Fibroblast of skin of right quadriceps (primary cell): ENCODE measurements at places on chromosomes 2 and 18.

DNA sequence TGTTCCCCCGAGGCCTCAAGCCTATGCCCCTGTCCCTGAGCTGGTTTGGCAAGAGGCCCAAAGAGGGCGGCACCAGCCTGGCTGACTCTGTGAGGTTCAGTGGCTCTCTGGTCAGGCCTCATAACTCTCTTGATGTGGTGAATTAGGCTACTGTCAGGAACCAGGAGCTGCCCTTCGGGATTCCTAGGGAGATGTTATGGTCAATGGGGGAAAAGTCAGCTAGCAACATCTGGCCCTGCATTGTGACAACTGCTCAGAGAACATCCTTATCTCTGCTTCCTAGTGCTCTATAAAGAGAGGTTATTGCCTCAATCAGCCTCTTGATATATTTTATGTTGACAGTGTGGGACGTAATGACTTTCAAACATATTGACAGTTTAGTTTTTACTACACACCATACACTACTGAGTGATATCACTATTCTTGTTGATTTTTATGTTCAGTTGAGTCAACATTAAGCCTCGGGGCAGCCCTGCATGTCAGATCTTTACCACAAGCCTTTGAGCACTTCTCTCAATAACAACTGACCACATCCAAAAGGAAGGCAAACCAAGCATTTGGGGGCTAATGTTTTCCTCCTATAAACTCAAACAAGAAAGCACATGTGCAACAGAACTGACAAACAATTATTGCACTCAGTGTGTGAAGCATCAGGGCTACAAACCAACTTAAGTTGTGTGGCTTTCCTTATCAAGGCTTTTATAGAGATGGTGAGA, 448.3 kb upstream of the SLC14A2 start:
- peak; percentile 65 for DNase-seq

- peak; percentile 28 for DNase-seq
Measured at GRCh38 chr2:75200140-75201096, 1.1 kb upstream of the TACR1 start.

DNA sequence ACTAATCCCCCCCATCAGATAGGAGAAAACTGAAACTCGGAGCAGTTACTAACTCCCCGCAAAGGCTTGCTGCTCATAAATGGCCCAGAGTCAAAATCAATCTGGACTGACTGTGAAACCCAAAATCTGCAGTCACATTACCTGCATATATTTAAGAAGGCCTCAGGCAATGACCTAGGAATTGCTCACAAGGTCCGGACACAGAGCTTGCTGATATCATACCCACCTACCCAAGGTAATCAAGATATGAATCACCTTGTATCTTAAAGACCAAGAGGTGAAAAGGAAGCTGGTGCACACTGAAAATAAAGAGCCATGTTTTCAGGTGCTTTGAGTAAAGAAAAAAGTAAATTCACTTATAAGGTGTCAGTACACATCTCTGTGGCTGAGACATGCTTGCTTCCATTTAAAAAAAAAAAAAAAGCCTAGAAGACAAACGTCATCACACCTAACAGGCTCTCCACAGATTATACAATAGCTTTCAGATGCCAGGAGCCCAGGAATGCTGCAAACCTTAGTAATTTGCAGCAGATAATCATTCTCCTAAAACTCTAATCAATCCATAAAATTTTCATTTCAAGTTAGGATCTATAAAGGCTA, 195.4 kb downstream of the ZEB2 start:
- DNase-seq = no peak

- DNase-seq = no peak
Measured at GRCh38 chr2:36369716-36370115, 14.1 kb downstream of the CRIM1 start.

DNA sequence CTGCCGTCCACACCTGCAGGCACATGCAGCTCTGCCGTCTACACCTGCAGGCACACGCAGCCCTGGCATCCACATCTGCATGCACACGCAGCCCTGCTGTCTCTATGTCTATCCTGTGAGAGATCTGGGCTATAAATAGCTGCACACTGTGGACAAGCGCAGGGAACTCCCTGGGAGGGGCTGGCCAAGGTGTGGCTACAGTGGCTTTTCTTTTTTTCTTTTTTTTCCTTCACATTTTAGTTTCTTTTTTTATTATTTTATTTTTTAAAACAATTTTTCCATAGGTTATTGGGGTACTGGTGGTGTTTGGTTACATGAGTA, 42.0 kb downstream of the TMEM182 start:
- no peak for DNase-seq

- DNase-seq = peak; percentile 75
Measured at GRCh38 chr2:240981280-240981679, 17.1 kb upstream of the SNED1 start.

DNA sequence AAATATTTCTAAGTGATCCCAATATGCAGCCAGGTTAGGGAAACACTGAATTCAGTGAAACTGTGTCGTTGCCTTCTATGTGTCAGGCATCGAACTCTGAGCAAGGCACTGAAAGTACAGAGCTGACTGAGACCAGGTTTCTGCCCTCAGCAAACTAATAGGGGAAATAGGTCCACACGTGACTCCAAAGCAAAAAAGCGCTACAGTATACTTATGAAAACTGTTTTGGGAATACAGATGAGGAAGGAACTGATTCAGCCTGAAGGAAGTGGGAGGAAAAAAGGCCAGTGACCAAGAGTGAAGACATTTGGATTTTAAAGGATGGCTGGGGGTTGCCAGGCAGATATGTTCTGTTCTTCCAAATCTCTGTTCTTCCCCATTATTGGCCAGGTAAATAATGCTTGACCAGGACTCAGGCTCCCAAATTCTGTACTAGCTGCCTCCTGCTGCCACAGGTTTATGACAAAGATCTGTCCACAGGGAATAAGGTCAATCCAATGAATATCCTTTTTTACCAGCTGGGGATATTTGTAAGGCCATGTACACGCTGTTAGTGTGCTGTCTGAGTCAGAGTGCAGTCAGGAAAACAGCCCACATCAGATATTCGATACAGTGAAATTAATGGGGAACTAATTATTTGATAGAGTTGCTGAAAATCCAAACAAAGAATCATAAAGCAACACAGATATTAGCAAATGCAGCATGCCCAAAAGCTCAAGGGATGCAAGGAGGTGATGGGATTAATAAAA, 24.5 kb upstream of the INPP4A start:
- no peak for DNase-seq

- no peak for DNase-seq
Measured at GRCh38 chr2:3628800-3629199, 29.2 kb upstream of the ALLC start.

DNA sequence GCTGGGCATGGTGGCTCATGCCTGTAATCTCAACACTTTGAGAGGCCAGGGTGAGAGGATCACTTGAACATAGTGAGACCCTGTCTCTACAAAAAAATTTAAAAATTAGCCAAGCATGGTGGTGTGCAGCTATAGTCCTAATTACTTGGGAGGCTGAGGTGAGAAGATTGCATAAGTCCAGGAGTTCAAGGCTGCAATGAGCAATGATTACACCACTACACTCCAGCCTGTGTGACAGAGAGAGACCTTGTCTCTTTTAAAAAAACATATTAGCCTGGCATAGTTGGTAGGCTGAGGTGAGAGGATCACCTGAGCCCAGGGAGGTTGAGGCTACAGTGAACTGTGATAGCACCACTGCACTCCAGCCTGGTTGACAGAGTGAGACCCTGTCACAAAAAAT, 13.7 kb downstream of the TRAPPC8 start:
- DNase-seq = no peak

DNA sequence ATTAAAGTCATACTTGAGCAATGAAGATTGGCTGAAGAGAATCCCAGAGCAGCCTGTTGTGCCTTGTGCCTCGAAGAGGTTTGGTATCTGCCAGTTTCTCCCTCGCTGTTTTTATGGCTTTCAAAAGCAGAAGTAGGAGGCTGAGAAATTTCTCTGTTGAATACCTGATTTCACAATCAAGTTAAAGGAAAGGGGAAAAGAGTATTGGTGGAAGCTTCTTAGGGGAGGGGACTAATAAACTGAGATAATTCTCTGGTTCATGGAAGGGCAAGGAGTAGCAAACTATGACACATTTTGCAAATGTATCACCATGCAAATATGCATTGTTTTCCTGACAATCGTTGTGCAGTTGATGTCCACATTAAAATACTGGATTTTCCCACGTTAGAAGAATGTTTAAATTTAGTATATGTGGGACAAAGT, at the start of gene IL1B:
IL1B (minus strand) TSS at position 85 of the 423 bp plus-strand sequence. CDS start 550 bp downstream, outside the sequence.
- DNase-seq = peak; percentile 83

GRCh38 chr2:175036582-175037018, 31.4 kb upstream of the CHN1 start:
- peak; percentile 10 for DNase-seq

DNA sequence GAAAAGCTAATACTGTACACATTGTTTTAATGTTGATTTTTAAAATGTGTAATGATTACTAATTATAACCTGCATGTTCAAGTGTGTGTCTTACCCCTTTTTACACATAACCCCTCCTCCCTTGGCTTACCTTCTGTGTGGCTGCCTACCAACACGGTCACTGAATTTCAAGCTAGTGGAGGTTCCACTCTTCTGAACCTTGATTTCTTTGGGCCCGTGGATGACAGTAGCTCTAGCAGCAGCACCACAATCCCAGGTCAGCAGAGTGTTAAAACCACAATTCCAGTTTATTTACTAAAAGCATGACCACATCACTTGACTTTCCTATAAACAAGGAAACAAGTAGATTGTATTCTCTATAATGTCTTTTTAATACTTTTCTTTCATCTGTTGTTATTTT, 56.9 kb downstream of the AFTPH start:
- no peak for DNase-seq

GRCh38 chr2:101303688-101304087, 4.8 kb downstream of the RNF149 start:
- DNase-seq = no peak

- no peak for DNase-seq
Measured at GRCh38 chr2:42572297-42573081, 4.1 kb downstream of the MTA3 start.

DNA sequence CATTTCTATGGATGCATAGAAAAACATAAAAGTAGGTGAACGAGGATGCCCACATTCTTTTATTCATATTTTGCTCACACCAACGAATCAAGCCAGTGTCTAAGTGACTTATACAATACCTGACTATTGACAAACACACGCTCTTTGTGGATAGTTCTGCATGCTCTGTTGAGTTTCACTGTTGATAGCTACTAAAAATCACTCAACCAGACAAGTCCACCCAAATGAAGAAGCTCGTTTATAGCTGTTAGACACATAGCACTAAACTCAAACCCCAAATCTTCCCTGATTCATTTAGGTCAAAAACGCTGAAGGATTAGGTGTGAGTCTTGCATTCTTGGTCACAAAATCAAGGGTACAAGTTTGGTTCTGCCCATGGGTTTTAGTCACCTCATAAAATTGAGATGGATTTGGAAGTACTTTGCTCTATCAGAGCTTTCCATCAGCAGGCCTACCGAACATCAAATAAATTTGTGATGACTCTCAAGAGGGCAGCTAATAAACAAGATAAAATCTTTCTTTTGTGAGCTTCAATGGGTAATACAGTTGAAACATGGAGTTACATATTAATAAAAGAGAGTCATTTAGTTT, 92.7 kb upstream of the ETAA1 start:
- no peak for DNase-seq

DNA sequence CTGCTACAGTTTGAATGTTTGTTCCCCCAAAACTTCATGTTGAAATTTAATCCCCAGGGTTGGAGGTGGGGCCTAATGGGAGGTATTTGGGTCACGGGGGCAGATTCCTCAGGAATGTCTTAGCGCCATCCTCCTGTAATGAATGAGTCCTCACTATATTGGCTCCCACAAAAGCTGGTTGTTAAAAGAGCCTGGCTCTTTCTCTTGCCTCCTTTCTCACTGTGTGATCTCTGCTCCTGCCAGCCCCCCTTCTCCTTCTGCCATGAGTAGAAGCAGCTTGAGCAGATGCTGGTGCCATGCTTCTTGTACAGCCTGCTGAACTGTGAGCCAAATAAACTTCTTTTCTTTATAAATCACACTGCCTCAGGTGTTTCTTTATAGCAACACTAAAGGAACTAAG, 721.0 kb upstream of the PKDCC start:
- DNase-seq = no peak

GRCh38 chr2:39570614-39571013, 95.1 kb upstream of the TMEM178A start:
- no peak for DNase-seq

- DNase-seq = no peak
Measured at GRCh38 chr2:240160291-240161086, 20.0 kb upstream of the OTOS start.

DNA sequence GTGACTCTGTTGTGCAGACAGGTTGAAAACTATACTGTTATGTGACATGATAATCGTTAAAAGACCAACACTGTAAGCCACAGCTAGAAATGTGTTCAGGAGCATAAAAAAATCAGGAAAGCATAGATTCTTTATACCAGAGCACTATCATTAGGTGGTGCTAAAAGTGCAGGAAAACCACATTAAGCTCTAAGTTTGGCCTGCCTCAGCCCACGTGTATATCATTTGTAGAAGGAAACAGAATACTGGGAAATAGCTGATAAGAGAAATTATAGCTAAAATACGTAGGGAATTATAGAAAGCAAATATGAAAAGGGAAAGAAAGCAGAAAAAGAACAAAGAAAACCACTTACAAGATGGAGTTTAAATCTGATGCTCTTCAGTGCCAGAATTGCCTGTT, 26.5 kb upstream of the C2orf74 start:
- DNase-seq = peak; percentile 31

- no peak for DNase-seq
Measured at GRCh38 chr2:904246-905024, 46.2 kb upstream of the SNTG2 start.

GRCh38 chr18:6875749-6876148, 146.2 kb downstream of the ARHGAP28 start:
- peak; percentile 64 for DNase-seq

- no peak for DNase-seq
Measured at GRCh38 chr18:44213293-44213692, 467.4 kb upstream of the SETBP1 start.

DNA sequence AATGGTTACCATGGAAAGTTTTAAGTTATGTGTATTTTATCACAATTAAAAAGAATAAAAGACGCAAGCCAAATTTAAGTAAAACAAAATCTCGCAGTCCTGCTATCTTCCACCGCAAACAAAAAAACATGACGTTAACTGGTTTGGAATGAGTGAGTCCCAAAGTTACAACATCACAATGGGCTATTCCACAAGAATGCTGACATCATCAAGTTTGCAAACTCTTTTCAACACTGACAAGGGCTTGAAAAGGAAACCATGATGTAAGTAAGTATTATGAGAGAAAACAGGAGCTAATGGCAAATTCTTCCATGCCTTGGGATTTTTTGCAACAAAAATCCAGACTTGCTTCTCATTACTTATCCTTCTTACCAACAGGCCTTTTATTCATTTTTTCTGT, 31.1 kb downstream of the SIGLEC15 start:
- peak; percentile 67 for DNase-seq

DNA sequence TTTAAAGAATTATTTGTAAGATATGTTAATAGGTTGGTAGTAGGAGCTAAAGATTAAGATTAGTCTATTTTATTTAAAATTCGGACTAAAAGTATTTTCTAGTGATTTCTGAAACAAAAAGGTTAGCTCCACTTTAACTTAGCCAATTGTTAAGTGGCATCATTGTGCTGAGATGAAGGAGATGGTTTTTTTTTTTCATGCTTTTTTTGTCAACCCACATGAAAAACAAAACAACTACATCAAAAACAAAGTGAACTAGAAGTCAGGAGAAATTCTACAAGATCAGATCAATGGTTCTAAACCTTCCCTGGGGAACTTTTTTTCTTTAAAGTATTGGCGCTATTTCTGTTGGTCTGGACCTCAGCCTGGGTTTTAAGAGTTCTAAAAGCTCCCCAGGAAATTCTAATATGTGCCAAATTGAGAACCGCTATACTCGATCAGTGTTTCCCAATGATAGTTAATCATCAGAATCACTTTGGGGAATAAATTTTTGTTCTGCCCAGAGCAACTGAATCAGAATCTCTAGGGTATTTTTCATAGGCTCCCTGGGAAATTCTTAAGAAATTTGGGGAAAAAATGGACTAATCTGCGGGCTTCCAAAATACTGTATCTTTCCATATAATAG, 2.3 kb downstream of the ZC3H6 start:
- DNase-seq = no peak
